T-cell (primary cell): ENCODE measurements at places on chromosomes 1 and 21.

DNA sequence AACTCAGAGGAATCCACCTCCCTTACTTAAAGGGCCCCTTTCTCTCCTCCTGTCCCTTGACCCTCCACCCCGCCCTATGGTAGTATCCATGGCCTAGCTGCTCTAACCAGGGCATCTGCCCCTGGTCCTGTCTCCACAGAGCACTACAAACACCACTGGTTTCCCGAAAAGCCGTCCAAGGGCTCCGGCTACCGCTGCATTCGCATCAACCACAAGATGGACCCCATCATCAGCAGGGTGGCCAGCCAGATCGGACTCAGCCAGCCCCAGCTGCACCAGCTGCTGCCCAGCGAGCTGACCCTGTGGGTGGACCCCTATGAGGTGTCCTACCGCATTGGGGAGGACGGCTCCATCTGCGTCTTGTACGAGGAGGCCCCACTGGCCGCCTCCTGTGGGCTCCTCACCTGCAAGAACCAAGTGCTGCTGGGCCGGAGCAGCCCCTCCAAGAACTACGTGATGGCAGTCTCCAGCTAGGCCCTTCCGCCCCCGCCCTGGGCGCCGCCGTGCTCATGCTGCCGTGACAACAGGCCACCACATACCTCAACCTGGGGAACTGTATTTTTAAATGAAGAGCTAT, 1.7 kb downstream of the BTG2 start:
- H3K4me3 ChIP-seq = peak overlapping the region; percentile 100
- peak overlapping the region; percentile 98 for H3K27ac ChIP-seq
- DNase-seq = no peak
- H3K36me3 ChIP-seq = peaks cover 47% of the 10 kb centered on the region
- H3K27me3 ChIP-seq = no peaks in the 10 kb centered on the region

GRCh38 chr1:30707412-30708360, 15.7 kb downstream of the MATN1 start:
- no peaks in the 10 kb centered on the region for H3K36me3 ChIP-seq
- H3K4me3 ChIP-seq = no peak overlapping the region
- H3K4me1 ChIP-seq = no peaks in the 10 kb centered on the region
- no peaks in the 10 kb centered on the region for H3K27me3 ChIP-seq

DNA sequence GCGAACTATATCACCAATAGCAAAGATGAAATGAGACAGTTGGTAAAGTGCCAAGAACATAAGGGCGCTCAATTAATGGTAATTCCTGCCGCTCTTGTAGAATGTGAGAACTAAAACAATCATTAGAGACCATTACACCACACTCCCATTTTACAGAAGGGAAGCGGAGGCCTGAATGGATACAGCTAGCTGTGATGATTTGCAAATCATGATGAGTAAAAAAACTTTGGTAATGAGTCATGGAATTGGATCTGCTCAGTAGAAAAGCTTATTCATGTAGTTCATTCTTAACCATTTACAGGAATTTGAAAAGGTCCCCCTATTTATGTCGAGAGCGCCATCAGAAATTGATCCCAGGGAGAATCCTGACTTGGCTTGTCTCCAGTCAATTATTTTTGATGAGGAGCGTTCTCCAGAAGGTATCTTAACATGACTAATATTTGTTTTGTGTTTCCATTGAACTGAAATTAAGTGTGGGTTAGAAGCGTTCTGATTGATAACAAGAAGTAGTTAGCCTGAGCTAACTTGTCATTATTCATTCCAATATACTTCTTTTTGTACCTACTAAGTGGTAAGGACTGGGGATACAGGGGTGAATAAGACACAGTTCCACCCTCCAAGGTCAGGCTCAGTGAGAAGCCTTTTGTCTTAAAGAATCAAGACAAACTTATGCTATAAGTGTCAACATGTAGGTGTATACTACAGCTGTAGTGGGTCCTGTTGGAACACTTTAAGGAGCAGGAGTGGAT, 812 bp downstream of the TTC4 start:
- no peaks in the 10 kb centered on the region for H3K27me3 ChIP-seq
- H3K27ac ChIP-seq = no peak overlapping the region
- H3K4me1 ChIP-seq = peaks cover 14% of the 10 kb centered on the region
- H3K36me3 ChIP-seq = peaks cover 36% of the 10 kb centered on the region
- no peak for DNase-seq
- H3K4me3 ChIP-seq = peak overlapping the region; percentile 97

- peaks cover 31% of the 10 kb centered on the region for H3K27me3 ChIP-seq
- H3K4me3 ChIP-seq = no peak overlapping the region
- no peak overlapping the region for H3K27ac ChIP-seq
Observed at GRCh38 chr21:43267391-43268085, 98.7 kb downstream of the CRYAA start.

GRCh38 chr1:24074817-24075589, 36.9 kb downstream of the MYOM3 start:
- no peaks in the 10 kb centered on the region for H3K27me3 ChIP-seq
- no peak for DNase-seq
- no peaks in the 10 kb centered on the region for H3K36me3 ChIP-seq
- no peak overlapping the region for H3K27ac ChIP-seq

DNA sequence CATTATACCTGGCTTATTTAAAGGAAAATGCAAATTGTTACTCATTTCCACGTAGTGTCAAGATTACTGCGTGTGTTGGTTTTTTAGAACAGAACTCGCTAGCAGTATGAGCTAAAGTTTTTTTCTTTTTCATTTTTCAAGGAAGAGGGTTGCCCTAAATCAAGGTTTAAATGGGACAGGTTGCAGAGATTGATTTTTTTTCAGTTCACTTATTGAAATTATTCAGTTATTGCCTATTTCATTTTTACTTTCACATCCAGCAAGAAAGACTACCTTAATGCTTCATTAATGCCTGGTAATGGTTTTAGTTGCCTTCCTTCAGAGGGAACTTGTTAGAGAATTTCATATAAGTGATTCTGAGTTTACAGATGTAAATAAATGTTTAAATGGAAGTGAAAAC, 5.6 kb downstream of the FAM20B start:
- H3K27me3 ChIP-seq = no peaks in the 10 kb centered on the region
- DNase-seq = no peak
- H3K27ac ChIP-seq = no peak overlapping the region
- peaks cover 17% of the 10 kb centered on the region for H3K4me1 ChIP-seq

DNA sequence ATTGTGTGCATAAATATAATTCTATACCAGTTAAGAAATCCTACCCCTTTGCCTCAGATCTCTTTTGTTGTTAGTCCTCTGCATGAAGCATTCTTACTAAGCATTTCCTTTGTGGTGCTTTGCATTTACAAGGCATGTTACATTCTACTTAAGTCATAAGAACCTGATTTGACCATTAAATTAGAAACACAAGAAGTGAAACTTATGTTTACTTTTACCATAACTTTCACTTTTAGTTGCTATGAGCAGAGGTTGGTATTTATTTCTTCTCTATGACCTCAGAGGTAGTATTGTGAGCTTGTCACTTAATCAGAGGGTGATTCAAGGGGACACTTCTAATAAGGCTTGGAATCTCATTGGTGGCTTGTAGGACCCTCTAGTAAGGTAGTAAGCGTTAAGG, 9.0 kb downstream of the FAM20B start:
- no peak for DNase-seq
- no peaks in the 10 kb centered on the region for H3K36me3 ChIP-seq
- H3K27ac ChIP-seq = no peak overlapping the region
- H3K27me3 ChIP-seq = no peaks in the 10 kb centered on the region
- H3K4me3 ChIP-seq = no peak overlapping the region

GRCh38 chr1:41734201-41734970, 184.3 kb downstream of the HIVEP3 start:
- H3K36me3 ChIP-seq = no peaks in the 10 kb centered on the region
- H3K27ac ChIP-seq = no peak overlapping the region
- no peak overlapping the region for H3K4me3 ChIP-seq

GRCh38 chr1:66239834-66240233, 294.1 kb upstream of the SGIP1 start:
- H3K27ac ChIP-seq = no peak overlapping the region
- no peak for DNase-seq
- peaks cover 5% of the 10 kb centered on the region for H3K4me1 ChIP-seq
- no peak overlapping the region for H3K4me3 ChIP-seq

GRCh38 chr1:55868026-55868425, 652.9 kb upstream of the USP24 start:
- no peaks in the 10 kb centered on the region for H3K4me1 ChIP-seq
- H3K27me3 ChIP-seq = no peaks in the 10 kb centered on the region
- no peak overlapping the region for H3K27ac ChIP-seq

GRCh38 chr1:15874471-15874870, 27.0 kb downstream of the SPEN start:
- H3K27ac ChIP-seq = no peak overlapping the region
- H3K4me1 ChIP-seq = peaks cover 3% of the 10 kb centered on the region
- no peaks in the 10 kb centered on the region for H3K27me3 ChIP-seq
- DNase-seq = no peak
- no peak overlapping the region for H3K4me3 ChIP-seq

DNA sequence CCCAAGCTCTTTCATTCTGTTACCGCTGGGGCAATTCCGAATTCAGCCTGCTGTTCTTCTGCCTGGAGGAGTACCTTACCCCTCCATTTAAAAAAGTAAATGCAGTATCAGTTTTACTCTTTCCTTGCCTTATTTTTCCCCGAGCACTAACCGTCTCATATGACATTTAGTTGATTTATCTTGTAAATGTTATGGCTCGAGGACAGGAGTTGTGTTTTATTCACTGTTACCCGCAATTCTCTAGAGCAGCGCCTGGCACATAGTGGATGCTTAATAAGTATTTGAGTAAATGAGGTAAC, 425 bp upstream of the TADA1 start:
- peaks cover 13% of the 10 kb centered on the region for H3K4me1 ChIP-seq
- DNase-seq = no peak
- no peaks in the 10 kb centered on the region for H3K36me3 ChIP-seq
- peak overlapping the region; percentile 75 for H3K27ac ChIP-seq

- H3K36me3 ChIP-seq = no peaks in the 10 kb centered on the region
- H3K4me1 ChIP-seq = no peaks in the 10 kb centered on the region
- no peak overlapping the region for H3K4me3 ChIP-seq
- no peak overlapping the region for H3K27ac ChIP-seq
- H3K27me3 ChIP-seq = peaks cover 11% of the 10 kb centered on the region
- no peak for DNase-seq
Observed at GRCh38 chr1:14842891-14843290, 244.4 kb downstream of the KAZN start.

GRCh38 chr1:220370041-220370700, 97.9 kb upstream of the RAB3GAP2 start:
- H3K4me1 ChIP-seq = no peaks in the 10 kb centered on the region
- no peak for DNase-seq
- H3K27me3 ChIP-seq = peaks cover 3% of the 10 kb centered on the region
- no peak overlapping the region for H3K27ac ChIP-seq

- H3K36me3 ChIP-seq = no peaks in the 10 kb centered on the region
- no peaks in the 10 kb centered on the region for H3K27me3 ChIP-seq
- no peak for DNase-seq
Observed at GRCh38 chr1:186272486-186272885, 102.6 kb downstream of the TPR start.

DNA sequence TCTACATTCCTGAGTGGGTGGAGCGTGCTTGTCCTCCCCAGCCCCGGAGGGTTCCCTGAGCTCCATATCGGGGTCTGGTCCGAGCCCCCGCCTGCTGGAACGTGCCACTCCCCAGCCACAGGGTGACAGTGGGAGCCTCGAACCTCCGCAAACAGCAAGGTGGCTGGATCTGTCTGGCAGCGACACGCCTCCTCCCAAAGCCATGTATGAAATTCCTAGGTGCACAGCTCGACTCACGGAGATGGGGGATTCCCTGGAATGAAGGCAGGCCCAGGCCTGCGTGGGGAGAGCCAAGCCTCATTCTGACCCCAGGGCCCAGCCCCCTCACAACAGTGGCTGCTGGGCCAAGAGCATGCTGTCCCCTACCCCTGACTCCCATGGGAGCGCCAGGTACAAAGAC, 32.9 kb downstream of the TP73 start:
- no peaks in the 10 kb centered on the region for H3K4me1 ChIP-seq
- H3K36me3 ChIP-seq = no peaks in the 10 kb centered on the region
- no peaks in the 10 kb centered on the region for H3K27me3 ChIP-seq

DNA sequence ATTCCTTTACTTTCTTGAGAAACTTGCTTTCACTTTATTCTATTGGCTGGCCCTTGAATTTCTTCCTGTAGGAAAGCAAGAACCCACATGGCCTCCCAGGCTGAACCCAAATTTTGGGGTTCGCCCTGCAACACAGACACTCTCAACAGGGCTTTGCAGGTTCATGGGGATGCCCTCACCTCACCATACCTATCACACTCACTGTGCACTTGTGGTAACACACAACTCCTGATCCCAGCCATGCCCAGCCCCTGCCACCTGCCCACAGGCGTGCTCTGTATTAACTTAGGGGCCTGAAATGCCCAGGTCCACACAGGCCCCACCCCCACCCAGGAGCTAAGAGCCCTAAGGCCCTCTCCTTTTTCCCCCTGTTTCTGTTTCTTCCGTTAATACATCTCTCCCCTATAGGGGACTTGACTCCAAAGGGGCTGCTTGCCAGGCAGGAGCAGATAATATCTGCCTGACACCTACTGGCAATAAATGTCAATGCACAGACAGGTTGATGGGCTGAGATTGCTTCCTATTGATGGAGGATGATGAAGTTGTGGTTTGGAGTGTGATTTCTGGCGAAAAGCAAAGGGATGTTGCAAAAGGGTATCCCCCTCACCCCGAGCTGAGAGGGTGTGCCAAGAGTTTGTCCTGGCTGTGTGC, 171.5 kb downstream of the AJAP1 start:
- peaks cover 15% of the 10 kb centered on the region for H3K27me3 ChIP-seq
- H3K4me1 ChIP-seq = no peaks in the 10 kb centered on the region
- H3K4me3 ChIP-seq = no peak overlapping the region
- no peak overlapping the region for H3K27ac ChIP-seq
- H3K36me3 ChIP-seq = no peaks in the 10 kb centered on the region

DNA sequence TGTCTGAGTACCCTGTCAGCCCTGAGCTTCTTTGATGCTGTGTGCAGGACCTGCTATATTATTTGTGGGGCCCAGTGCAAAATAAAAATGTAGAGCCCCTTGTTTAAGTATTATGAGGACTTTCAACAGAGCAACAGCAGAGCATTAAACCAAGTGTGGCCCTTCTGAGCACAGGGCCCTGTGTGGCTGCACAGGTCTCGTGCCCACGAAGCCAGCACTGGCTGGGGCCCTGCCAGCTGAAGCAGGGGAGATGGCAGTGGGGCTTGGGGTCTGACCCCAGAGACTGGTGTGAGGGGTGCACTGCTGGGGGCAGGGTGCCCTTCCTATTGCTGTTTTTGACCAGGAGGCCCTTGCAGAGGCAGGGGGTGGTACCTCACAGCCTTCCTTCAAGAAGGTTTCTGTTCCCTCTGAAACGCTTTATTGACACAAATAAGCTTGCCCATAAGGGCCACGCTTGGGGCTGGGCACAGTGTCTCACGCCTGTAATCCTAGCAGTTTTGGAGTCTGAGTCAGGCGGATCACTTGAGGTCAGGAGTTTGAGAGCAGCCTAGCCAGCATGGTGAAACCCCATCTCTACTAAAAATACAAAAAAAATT, 2.2 kb upstream of the SEMA4A start:
- DNase-seq = no peak
- H3K36me3 ChIP-seq = no peaks in the 10 kb centered on the region
- no peak overlapping the region for H3K4me3 ChIP-seq
- H3K4me1 ChIP-seq = peaks cover 5% of the 10 kb centered on the region
- peaks cover 26% of the 10 kb centered on the region for H3K27me3 ChIP-seq
